Activated T-helper 1 cell treated with anti-CD3 and anti-CD28 coated beads, Interleukin-2, amount 50 U/mL, for 16 hours (primary cell): ENCODE measurements at places on chromosomes 3 and 15.

- no peak for DNase-seq
Observed at GRCh38 chr3:43001556-43002121, 22.5 kb downstream of the GASK1A start.

DNA sequence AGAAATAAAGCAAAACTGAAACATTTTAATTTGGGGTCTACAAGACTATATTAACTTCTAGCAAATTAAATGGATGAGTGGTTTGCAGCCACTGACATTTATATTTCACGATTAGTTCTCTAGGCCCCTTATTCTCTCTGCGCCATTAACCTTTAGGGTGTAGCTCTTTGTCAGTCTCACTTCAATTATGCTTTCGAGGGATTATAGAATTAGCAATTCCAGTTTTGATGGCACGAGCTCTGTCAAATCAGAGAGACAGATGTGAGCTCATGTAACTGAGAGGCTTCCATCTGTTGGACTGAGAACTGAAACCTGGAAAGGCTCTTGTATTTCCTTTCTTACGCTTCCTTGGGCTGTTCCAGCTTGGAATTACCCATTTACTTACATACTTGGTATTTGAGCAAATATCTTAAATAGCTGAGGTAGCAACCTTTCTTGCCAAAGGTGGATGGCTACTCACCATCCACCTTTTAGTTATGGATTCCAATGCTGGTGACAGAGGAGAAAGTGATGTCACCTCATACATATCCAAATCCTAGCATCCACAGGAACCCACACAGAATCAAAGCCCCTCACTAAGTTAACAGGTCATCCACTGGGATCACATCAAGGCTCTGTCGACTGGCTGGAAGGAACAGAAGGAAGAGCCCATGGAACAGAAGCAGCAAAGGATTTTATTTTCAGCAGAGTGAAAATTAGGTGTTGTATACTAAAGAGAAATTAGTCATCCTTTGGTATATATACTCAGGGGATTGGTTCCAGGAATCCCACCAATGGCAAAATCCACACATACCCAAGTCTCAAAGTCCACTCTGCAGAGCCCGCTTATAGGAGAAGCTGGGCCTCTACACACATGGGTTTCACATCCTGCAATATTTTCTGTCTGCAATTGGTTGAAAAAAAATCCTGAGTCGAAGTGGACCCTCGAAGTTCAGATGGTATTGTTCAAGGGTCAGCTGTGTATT lies 20.8 kb downstream of the VGLL4 start:
- DNase-seq: no peak

GRCh38 chr3:194449913-194450312 lies 36.9 kb downstream of the ATP13A3 start:
- DNase-seq: no peak

DNA sequence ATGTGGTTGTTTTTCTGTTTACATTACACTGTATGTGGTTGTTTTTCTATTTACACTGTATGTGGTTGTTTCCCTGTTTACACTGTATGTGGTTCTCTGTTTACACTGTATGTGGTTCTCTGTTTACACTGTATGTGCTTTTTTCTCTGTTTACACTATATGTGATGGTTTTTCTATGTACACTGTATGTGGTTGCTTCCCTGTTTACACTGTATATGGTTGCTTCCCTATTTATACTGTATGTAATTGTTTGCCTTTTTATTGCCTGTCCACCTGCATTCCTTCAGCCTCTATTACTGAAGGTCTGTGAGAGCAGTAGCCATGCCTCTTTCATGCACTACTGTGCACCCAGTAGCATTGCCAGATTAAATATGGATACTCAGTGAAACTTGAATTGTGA lies 94.3 kb downstream of the MITF start:
- DNase-seq: no peak

DNA sequence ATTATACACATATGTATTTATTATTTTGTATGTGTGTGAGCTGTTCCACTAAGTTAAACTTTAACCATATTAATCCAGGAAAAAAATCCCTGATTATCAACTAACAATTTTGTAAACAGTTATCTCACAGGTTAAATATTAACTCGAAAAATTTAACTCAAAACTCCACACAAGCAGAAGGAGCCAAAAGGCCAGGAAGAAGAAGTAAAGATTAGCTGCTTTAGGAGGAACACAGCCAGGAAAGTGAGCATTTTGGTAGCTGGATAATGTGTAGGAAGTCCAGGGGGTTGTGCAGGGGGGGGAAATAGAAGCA lies 425.0 kb downstream of the TIGIT start:
- no peak for DNase-seq

DNA sequence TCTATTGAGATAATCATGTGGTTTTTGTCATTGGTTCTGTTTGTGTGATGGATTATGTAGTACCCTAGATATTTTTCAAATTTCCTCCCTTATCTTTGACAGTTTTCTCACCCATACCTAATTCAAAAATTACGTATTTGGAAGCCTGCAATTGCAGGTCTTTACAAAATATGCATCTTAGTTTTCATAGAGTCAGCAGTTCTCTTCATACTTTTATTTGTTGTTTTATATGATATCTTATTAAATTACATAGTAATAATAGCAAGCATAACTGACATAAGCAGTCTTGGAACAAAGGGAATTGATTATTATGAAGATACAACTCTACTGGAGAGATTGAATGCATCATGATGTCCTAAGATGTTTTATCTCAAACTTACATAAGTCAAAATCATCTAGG lies 215.3 kb upstream of the CHRM5 start:
- DNase-seq: no peak

- DNase-seq: no peak
Observed at GRCh38 chr15:96497951-96498350, 167.5 kb downstream of the NR2F2 start.

DNA sequence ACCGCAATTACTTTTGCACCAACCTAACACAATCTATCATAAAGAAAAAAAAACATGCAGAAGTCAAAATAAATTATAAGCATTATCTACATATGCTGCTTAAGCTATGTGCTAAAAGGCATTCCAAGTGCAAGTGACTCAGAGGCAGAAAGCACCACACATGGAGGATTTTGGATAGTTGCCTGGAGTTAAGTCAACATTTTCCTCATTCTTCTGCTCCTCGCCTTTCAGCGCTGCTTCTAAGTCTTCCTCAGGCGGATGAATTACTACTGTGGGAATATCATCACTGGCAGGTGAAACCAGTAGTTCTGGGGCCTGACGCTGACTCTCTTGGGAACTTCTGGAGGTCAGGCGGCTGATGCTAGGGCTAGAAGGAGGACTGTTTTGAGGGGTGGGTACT lies 53.1 kb downstream of the SLC4A7 start:
- no peak for DNase-seq

- no peak for DNase-seq
Observed at GRCh38 chr3:73234354-73235014, 173.0 kb downstream of the EBLN2 start.

GRCh38 chr3:31262201-31262600 lies 270.5 kb upstream of the STT3B start:
- no peak for DNase-seq

DNA sequence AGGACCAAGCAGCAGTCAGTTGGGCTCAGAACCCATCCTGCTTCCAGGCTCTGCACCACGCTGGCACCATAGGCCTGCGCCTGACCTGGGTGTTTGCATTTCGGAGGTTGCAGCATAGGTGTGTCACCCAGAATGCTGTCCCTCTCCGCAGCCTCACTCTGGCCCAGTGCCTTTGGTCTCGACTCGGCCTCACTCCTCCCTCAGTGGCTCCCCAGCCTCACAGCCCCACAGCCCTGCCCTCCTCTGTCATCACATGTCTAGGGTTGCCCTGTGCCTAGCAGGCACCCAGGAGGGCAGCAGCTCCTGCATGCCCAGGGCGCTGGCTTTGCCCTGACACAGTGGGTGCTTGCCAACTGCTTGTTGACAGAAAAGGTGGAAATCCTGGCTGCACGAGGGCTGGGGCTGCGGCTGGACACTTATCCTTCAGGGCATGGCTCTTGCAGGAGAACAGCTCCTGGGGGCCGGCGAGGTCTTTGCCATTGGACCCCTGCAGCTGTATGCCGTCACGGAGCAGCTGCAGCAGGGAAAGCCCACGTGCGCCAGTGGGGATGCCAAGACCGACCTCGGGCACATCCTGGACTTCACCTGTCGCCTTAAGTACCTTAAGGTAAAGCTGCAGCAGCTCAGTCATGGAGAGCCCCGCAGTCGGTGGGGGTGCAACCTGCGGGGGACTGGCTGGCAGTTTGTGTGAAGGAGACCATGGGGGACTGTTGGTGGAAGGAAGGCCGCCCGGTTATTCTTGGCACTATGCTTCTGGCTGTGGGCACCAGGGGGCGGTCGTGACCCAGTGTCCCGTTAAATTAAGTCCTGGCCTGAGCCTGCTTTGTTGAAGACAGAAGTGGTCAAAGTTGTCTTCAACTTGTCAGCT lies 16.2 kb downstream of the NISCH start:
- no peak for DNase-seq

- DNase-seq: no peak
Observed at GRCh38 chr3:146865175-146865755, 260.1 kb upstream of the PLSCR5 start.

DNA sequence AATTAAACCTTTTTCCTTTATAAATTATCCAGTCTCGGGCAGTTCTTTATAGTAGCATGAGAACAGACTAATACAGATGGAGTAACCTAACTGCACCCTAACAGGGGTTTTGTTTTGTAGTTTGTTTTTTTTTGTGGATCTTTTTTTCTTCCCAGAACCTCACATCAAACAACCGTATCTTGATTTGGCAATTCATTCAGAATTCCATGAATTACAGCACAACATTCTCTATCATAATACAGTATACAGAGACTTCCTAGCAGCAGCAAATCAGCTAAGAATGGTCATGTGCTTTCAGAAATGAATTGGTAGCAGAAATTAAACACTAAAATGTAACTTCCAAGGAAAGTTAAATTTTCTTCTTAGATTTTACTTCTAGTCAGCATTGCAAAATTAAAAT lies 114.6 kb downstream of the TMCC1 start:
- DNase-seq: no peak

- no peak for DNase-seq
Observed at GRCh38 chr15:82647045-82647834, at the start of gene CPEB1. TSS of gene CPEB1 (minus strand) at chr15:82647363. CDS start at chr15:82628459, 18,904 bp downstream.

DNA sequence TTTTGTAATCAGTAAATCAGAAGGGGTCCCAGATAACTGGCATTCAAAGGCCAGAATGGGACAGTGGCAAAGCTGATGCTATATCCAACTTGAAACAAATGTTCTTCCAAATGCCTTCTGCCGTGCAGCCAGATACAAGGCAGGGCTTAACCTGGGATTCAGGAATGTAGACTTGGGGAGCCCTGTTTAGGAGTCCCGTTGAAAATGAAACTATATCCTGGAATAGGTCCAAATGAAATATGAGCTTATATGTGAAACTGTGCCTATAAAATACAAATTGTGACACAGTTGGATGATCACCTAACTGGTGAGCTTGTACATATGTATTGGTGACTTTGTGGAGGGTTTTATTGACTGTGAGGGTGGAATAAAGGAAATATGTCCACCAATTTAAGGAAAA lies 28.7 kb downstream of the FRMD4B start:
- no peak for DNase-seq

- no peak for DNase-seq
Observed at GRCh38 chr3:134652409-134652831, 1.6 kb upstream of the KY start.

DNA sequence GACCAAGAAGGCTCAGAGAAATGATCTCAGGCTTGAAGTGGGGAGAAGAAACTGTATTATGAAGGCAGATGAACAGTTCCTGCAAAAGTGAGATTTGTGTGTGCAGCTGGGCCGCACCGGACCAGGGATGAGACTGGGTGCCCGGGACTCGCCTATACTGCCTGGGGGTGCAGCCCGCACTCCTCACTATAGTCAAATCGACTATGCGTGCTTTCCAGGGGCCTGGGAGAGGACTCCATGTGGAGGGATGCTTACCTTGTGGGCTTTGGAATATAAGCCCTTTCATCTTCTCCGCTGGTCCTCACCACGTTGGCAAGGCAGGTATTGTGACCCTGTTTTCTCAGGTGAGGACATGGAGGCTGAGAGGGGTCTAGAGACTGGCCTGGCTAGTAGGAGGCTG lies 32.9 kb upstream of the APOD start:
- no peak for DNase-seq

- DNase-seq: no peak
Observed at GRCh38 chr15:74192751-74193150, 9.8 kb downstream of the STRA6 start.

GRCh38 chr3:11541321-11542303 lies 102.1 kb downstream of the VGLL4 start:
- DNase-seq: no peak

DNA sequence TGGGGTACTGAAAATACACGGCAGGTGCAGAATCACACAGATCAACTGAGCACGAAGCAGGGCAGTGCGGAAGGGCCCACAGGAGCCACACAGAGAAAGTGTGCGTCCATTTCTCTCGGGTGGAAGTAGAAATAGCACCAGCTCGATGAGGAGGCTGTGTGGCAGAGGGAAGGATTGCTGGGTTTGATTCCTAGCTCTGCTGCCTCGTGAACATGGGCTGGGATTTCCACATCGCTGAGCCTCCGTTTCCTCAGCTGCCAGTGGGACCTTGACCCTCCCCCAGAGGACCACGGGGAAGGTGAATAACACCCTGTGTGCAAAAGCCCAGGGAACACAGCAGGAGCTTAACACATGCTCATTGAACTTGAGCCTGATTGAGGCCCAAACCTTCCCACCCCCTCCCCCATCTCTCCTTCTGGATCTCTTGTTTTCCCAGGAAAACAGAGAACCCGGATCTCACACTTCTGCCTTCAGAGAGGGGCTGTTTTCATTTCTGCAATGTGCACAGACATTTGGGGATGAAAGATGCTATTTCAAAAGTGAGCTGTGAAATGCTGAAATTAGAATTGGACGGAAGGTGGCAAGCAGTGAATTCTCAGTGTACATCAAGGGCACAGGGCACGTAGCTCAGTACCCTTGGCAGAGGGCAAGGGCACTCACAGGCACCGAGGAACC lies 38.4 kb downstream of the ABTB1 start:
- no peak for DNase-seq

DNA sequence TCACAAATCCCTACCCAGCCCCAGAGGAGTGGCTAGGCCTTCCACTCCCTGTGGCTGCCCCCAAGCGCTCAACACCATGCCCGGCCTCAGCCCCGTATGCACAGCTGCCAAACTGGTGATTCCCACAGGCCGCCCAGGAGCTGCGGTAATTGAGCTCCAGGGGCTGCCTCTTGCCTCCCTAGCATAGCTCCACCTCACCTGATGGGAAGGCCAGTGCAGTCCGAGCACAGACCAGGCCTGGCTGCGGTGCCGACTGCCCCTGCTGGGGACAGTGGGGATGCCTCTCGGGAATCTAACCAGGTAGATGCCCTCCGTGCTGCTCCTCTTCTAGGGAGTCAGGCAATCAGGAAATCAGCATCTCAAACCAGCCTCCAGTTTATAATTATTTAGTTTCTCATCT lies 25.9 kb downstream of the SCN5A start:
- no peak for DNase-seq

GRCh38 chr15:29959384-29960137 lies 123.2 kb upstream of the GOLGA8J start:
- no peak for DNase-seq

DNA sequence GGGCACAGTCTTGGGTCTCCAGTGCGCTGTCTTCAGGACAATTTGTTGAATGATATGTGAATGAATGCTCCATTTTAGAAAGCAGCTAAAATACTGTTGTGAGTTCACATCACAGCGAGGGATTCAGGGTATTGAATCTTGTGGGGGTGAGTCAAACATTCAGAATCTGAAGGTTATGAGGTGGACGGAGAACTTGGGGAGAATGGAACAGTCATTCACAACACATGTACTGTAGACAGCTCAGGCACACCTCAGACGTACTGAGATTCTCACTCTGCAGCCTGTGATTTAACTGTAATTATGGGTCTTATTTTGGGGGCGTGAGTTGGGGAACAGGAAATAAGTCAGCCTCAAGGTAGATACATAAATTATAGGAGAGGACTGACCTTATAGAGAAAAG lies 13.9 kb downstream of the CRYBG3 start:
- no peak for DNase-seq

- no peak for DNase-seq
Observed at GRCh38 chr3:24506966-24507775, 12.5 kb upstream of the THRB start.
